GM12878 (cell line): ENCODE measurements at places on chromosomes 4 and X.

DNA sequence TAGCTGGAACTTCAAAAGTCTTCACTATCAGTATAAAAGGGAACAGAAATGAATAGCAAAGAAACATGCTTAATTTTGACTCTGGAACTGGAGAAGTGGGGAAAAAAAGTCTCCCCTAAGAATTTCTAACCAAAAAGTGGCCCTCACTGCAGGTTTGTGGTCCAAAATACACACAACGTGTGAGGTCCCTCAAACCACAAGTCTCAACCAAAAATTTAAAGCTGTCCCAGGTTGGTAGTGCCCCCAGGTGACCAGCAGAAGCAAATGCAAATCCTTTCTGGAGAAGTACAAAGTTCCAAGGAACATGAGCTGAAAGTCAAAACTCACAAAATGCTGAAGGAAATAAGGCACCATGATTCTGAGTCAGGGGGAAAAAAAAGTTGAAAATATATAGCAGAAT lies 23.6 kb upstream of the VAMP7 start:
- DNase-seq = no peak

- DNase-seq = no peak
These were observed 136.7 kb downstream of the EVC2 start for GRCh38 chr4:5571646-5572045.

DNA sequence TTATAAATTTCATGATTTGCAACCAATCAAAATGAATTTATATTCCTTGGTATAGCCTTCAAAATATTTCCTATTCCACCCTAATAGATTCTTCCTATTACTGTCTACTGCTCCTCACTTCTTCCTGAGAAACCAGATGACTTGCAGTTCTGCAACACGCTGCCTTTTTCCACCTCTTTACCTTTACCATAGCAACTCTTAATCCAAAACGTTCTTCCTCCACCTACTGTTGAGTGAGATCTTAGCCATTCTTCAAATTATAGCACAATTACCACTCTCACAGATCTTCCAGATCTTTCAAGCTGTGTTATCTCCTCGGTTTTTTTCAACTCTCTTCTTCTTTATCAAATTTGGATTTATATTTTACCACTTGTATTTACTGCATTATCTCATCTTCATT lies 289.8 kb downstream of the ADGRL3 start:
- DNase-seq = no peak

- no peak for DNase-seq
These were observed 605.1 kb downstream of the ADGRL3 start for GRCh38 chr4:61805227-61805626.

DNA sequence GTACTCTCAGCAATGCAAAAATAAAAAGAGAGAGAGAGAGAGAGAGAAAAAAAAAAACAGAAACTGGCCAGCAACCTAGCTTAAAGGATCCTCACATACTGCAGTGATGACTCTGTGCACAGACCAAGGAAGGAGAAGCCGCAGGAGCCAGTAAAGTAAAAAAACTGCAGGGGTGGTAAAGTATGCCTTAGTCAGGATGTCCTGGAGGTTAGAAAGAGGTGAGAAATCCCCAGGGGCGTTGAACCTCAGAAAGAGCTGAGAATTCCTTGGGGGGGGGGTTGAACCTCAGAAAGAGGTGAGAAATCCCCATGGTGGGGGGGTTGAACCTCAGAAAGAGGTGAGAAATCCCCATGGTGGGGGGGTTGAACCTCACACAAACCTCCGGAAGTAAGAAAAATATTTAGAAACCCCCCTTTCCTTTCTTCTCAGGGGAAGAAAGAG lies 48.0 kb downstream of the MAGEA9 start:
- peak; percentile 35 for DNase-seq

GRCh38 chr4:146340798-146341197 lies 126.5 kb downstream of the REELD1 start:
- no peak for DNase-seq

DNA sequence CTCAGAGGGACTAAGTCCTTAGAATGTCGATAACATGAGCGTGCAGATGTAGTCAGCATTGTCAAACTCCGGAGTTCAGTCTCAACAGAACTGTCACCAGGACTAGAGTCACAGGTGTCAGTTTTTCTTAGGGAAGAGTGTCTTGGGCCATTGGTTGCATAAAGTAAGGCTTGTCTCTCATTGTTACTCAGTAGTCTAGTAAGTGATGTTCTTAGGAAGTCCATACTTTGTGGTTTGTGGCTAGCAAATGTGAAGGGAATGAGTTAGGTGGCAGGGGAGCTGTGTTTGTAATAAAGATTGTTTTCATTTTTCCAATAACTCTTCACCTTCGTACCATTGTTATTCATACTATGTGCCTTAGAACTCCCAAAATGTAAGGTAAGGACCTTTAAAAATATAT lies 119.6 kb downstream of the AFF2 start:
- no peak for DNase-seq

GRCh38 chr4:147370473-147370872 lies 110.4 kb upstream of the EDNRA start:
- no peak for DNase-seq

DNA sequence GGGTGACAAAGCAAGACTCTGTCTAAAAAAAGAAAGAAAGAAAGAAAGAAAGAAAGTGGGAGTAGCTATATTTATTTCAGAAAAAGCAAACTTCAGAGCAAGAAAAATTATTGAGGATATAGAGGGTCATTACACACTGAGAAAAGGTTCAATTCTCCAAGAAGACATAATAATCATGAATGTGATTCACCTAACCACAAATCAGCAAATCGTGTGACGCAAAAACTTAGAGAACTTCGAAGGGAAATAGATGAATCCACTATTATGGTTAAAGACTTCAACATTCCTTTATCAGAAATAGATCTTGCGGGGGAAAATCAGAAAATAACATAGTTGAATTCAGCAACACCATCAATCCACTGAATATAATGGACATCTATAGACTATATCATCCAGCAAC lies 219.3 kb upstream of the LDB2 start:
- DNase-seq = no peak

DNA sequence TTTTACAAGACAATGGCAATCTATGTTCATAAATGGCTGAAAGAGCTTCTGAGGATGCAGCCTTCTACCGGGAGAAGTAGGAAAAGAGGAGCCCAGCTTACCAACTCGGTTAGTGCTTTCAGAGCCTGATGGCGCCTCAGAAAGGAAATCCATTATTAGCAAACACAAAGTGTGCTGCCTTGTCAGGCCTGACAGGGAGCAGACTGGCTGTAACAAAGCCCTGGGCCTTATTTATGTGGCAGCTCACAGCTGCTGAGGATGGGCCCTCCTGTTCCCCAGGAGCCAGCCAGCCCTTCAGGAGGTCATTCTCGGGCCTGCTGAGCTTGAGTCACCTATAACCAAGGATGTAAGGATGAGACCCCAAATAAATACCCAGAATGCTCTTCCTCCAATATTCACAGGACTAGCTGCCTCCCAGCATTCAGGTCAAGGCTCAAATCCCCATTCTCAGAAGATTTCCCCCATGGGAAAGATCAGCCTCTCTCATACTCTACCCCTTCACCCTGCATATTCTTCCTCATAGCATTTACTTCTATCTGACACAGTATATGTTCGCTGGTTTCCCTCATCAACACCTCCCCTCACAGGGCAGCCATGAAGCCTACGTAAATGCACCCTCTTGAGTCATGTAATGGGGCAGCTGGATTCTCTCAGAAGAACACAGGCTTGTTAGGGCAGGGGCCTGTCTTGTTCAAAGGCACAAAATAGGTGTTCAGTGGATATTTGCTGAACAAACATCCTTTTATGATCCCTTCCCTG lies 227.0 kb upstream of the RASGEF1B start:
- no peak for DNase-seq

GRCh38 chr4:131370846-131371245 lies 1778.2 kb upstream of the PCDH10 start:
- DNase-seq = no peak

GRCh38 chr4:7819446-7819845 lies 120.2 kb downstream of the AFAP1 start:
- no peak for DNase-seq

DNA sequence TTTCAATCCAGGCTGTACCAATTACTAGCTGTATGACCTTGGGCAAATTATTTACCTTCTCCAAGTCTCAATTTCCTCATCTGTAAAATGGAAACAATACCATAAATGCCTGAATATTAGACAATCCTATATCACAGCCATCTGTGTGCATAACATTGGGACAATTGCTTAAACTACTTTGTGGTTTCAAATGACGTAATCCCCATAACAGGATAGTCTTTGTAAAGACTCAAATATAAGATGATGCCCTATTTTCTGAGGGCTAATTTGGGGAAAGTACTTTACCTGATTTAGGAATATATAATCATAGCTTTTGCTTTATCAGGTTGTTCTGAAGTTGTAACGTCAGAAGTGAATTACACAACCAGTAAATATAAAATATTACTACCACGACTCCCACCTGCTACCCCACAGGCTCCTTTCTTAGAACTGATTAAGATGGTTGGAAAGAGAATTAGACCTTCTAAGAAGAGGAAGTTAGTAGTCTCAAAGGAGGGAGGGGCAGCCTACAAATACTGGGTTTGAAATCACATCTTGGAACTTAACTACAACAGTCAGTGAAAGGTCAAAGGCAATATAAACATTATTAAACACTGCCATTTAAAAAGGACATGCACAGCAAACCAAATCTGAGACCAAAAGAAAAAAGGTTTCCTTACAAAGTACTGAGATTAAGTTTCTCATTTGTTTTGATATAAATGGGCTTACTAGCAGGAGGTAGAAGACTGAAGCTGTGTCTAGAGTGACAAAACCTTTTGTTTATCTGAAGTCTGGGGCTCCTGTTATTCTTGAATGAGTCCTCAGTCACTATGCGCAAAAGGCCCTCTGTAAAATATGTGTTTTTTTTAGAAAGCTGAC lies 215.0 kb downstream of the SCFD2 start:
- DNase-seq = no peak

DNA sequence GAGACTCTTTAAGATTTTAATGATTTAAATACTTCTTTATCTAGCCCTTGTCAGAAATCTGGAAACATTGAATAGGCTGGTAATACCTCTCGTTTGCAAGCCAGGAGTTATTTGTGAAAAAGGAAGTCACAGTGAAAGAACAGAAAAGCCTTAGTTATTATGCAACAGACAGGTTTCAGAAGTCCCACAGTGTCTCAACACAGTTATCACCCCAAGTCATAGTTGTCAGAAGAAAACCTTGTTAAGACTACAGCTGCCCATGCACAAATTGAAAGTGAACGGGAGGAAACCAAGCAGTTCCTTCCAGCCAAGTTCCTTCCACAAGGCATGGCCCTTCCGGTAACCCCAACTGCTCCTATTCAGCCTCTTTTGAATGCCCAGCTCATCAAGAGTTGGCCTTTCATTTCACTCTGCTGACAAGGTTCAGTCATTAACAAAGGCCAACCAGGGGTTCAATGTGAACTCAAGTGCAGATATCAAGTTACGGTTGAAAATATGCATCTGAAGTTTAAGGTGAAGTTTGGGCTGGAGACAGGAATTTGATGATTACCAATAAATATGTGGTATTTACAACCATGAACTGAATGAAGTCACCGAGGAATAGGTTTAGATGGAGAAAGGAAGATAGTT lies 15.6 kb downstream of the ALPK1 start:
- peak; percentile 88 for DNase-seq

DNA sequence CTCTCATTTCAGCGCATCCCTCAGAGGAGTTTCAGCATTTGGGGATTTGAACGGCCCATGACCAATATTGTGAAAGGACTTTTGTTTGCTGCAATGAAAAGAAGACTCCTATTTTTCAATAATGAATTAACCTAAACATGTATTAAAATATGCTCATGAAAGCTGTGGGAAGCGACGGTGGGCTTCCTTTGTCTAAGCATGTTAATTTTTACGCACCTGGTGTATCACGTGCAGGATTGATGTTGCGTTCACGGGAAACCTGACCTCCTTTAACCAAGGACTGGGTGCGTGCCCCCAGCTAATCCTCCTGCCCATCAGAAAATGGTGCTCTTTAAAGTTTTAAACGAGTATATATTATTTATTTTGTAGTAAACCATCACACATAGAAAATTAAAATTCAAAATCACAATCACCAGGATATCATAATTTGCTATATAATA lies 590 bp upstream of the CCDC110 start:
- no peak for DNase-seq

DNA sequence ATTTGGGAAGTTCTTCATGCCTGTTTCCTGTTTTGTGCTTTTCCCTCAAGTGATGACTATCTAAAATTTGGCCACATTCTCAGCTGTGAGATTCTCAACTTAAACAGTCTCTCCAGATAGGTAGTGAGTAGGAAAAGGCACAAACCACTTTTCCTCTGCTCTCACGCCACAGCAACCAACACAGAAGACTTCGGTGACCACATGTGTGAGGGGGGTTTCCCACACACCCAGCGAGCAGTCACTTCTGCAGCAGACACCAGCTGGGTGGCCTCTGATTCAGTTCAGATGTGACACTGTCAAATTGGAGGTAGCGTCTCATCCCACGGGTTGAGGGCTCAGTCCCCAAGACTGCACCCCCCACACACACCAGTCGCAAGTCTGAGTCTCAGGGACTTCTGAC lies 25.1 kb upstream of the CLDN34 start:
- peak; percentile 69 for DNase-seq

- DNase-seq = no peak
These were observed 82.5 kb downstream of the RBM47 start for GRCh38 chr4:40546969-40547788.

DNA sequence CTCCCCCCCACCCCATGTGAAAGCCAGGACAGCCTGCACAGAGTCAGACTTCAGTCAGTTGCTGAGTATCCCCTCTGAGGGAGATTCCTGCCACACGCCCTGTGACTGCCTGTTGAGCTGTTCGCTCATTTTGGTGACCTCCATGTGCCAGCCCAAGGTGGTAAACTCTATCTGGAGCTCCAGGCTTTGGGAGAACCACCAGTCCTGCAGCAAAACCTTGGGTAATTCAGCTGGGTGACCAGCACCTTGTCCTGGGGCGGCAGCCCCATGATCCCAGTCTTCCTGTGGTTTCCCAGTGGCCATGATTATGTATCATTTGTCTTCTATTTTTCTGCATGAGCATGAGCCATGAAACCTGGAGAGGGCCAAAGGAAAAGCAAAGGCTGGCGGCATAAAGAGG lies 73.4 kb downstream of the NBDY start:
- DNase-seq = no peak

DNA sequence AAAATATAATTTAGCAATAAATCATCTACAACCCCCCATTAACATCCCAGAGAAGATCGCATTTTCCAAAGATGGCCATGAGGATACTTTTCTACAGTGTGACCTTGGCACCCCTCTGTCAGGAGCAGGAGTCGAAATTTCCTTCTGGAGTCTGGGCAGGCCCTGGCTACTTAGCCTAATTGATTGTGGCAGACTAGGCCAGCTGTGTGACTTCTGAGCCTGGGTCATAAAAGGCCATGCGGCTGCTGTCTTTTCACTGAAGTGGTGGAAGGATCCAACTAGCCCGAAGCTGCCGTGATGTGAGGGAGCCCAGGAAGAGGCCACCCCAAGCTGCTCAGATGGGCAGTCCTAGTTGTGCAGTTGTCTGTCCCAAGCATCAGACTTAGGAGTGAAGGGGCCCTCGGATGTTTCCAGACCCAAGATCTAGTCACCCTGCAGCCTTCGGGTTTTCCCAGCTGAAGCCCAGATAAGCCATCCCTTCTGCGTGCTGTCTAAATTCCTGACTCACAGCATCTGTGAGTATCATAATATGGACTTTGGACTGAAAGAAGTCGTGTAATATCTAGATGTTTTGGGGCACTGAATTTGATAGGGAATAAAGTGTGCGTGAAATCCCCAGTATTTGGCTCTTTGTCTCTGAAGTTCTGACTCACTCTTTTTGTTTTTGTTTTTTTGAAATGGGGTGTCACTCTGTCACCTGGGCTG lies 21.0 kb downstream of the PDK3 start:
- DNase-seq = no peak
